ENCODE measurements at places on chromosomes 1 and 21.

GRCh38 chr1:6496365-6496721, 4.9 kb upstream of the PLEKHG5 start:
- no peak for DNase-seq

- peak; percentile 90 for DNase-seq
These were observed 36.1 kb downstream of the PEX14 start for GRCh38 chr1:10510520-10511493.

GRCh38 chr1:4219111-4219510, 319.0 kb upstream of the C1orf174 start:
- DNase-seq: no peak

DNA sequence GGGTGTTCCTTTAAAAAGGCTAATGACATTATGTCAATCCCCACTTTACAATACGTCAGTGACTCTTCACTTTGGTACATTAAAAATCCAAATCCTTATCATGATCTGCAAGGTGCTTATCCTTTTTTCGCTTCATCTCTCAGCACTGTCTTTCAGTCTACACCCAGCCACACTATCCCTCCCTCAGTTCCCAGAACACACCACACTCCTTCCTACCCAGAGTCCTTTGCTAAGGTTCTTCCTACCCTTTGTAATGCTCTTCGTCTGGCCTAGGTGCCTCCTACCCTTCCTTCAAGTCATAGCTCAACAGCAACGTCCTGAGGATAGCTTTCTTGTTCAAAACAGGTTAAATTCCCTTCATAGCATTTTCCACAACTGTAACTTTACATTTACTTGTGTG, 152.6 kb downstream of the RERE start:
- DNase-seq: no peak

DNA sequence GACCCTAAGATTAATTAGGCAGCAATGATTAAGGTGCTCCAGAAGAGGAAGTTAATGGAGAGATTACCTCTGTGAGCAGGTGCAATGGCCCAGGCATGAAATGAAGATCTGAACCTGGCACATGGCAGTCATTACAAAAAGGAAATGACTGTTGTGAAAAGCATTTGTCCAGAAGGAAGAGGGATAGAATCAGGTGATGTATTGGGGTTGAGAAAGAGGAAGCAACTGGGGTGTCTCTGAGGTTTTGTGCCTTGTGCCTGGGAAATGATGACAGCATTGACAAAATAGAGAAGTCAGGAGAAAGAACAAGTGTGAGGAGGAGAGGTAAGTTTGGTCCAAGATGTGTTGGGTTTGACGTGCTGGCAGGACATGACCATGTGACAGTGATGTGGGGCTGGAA, 5.6 kb downstream of the CRCT1 start:
- no peak for DNase-seq

DNA sequence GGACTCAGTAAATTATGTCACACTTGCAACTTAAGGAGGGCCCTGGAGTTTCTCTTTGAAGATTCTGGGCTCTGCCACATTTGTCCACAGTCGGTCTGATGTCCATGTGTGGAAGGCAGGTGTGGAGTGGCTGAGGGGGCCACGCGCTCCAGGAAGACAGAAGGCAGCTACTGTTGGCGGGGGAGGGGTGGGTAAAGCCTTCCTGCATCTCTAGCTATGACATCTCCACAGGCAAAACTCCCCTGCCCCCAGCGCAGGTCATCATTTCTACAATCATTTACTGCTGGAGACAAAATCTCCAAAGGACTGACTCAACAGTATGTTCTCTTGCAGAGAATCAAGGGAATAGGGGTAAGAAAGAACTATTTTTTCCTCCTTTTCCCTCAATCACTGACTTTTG, 11.4 kb upstream of the TSPEAR start:
- no peak for DNase-seq

- DNase-seq: no peak
These were observed 792.3 kb upstream of the ADAMTS5 start for GRCh38 chr21:27759091-27759659.

DNA sequence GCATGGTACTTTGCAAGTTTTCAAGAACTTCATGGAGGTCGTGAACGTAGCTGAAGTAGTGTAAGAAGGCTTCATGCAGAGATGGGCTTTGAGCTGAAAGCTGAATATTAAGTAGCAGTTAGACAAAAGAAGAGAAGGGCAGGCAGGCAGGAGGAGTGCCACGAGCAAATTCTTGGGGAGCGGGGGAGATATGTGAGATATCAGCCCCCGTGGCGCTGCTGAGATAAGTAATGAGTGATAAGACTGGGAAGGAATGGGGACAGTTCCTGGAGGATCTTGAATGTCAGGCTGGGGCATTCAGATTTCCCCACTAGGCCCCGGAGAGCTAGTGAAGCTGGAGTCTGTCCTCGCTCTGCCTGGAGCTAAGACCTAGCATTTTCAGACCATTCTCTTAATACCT, 27.9 kb upstream of the KIRREL1 start:
- no peak for DNase-seq

DNA sequence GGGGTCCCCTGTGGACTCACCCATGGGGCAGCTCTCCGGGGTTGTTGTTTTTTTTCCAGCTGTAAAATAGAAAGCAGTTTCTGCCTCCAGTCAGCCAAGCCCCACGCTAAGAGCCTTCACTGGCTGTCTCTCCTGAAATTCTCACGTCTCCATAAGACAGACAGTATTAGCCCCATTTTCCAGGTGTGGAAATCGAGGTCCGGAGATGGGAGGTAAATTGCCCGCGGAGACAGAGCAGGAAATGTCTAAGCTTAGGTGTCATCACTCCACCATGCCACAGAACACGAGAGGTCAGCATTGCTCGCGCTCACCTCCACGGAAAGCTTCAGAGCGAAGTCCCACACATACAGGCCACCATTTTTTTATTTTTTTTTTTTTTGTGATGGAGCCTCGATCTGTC, 44.6 kb downstream of the TNFRSF8 start:
- DNase-seq: no peak

DNA sequence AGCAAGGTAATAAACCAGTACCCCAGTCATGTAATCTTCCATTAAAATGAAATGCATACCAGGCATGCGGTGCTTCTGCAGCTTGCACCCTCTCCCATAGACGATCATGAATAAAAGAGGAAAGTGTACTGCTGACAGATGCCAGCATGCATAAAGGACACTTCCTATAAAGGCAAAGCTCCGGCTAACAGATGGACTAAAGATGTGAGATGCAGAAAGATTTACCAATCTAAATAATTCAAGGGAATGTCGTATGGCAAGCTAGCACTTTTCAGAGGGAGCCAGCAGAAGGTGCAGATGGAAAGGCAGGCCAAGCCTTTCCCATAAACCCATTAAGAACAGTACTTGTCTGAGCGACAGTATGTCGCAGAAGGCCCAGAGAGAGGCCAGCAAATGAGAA, 542.0 kb downstream of the NUF2 start:
- no peak for DNase-seq

- DNase-seq: no peak
These were observed 83.9 kb downstream of the NID1 start for GRCh38 chr1:235980976-235981375.

- DNase-seq: no peak
These were observed 23.7 kb downstream of the CAMK1G start for GRCh38 chr1:209607102-209607794.

- no peak for DNase-seq
These were observed 268.6 kb upstream of the RGS18 start for GRCh38 chr1:191889623-191890003.

GRCh38 chr21:30437010-30437565, 3.0 kb upstream of the KRTAP15-1 start:
- no peak for DNase-seq

DNA sequence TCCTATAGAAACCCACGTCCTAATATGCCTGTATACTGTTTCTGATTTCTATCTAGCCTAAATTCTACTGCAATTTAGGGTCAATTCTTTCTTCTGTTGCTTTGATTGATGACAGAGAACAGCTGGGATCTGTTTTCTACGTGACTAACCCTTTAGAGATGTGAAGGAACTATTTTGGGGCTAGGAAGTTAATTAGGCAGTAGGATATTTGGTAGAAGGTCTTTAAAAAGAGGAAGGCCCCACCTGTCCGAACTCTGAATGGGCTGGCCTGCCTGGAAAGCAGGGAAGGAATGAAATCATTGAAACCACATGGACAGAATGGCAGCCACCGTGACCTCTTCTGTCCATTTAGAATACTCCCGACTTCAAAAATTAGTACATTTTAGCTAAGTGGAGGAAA, 21.0 kb downstream of the EIF2D start:
- DNase-seq: no peak

DNA sequence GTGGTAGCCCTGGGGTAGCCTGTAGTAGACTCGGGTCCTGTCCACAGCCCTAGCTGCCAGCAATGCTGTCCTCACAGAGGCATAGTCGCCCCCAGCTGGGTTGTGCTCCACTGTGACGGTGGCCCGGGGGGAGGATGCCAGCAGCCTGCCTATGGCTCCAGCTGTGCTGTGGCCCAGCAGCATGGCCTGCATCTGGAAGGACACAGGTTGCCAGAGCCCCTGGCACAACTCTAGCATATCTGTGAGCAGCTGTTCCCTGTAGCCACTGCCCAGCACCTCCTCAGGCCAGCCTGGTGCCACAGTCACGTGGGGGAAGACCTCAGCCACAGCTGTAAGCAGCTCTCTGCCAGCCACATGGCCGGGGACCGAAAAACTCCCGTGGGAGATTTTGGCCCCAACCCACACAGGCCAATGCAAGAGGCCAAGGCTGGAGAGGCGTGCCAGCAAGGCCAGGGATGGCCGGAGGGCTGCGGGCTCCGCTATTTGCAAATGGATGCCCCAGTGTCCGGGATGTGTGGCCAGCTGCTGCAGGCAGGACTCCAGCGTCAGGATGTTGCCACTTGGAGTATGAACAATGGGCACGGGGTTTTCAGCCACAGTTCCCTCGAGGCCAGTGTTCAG, 13.9 kb downstream of the FAM151A start:
- DNase-seq: no peak

GRCh38 chr1:71262970-71263369, 182.1 kb upstream of the ZRANB2 start:
- no peak for DNase-seq

DNA sequence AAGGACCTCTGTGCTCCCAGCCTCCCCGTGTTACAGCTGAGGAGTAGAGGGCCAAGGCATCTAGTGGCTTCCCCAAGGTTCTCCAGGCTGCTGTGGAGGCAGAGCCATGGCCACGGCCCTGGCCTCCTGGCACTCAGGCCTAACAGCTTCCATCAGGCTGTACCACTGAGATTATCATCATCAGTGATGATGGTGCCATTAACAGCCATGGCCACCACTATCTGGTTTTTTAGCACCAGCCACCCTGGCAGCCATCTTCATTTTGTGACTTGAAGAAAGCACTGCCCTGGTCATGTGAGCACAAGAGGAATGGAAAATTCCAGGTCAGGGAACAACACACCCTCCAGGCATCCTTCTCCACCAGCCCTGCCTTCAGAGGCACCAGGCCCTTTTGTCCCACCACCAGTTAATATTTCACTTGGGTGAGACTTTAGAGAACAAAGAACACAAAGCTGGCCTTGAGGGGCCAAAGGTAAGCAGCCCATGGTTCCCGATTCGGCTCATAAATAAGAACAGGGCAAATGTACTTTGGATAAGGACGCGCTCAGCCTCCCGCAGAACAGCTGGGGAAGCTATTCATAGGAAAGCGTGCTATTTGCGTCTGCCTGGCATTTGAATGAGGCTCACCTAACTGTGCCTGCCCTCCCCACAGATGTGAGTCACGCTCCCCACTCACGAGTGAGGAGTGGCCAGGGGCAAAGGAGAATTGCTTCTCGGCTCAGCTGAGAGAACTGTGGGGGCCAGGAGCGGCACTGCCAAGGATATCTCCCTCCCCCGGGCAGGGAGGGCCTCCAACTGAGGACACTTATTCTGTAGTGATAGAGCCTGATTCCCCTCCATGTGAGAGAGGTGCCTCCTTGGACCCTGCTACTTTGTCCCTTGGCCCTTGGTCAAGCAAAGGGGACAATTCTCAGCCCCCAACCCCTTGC, 95.6 kb downstream of the CD58 start:
- no peak for DNase-seq

- DNase-seq: no peak
These were observed 21.8 kb upstream of the GRHL3 start for GRCh38 chr1:24297187-24297851.

DNA sequence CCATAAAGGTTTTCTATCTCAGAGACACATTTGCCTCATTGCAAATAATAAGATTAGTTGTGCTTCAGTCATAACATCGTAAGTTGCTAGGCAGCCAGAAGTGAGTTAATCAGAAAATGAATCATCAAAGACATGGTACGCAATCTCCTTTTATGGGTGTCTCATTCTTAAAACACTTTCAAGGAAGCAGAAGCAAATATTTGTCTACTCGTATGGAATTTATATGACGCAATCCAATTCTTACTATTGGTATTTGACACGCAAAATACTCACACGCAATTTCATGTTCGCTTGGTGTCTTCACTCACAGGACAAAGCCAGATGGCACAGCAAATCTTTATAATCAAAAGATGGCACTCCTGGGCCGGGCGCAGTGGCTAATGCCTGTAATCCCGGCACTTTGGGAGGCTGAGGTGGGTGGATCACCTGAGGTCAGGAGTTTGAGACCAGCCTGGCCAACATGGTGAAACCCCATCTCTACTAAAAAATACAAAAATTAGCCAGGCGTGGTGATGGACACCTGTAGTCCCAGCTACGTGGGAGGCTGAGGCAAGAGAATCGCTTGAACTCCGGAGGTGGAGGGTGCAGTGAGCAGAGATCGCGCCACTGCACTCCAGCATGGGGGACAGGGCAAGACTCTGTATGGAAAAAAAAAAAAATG, 56.4 kb downstream of the HLCS start:
- peak; percentile 91 for DNase-seq

DNA sequence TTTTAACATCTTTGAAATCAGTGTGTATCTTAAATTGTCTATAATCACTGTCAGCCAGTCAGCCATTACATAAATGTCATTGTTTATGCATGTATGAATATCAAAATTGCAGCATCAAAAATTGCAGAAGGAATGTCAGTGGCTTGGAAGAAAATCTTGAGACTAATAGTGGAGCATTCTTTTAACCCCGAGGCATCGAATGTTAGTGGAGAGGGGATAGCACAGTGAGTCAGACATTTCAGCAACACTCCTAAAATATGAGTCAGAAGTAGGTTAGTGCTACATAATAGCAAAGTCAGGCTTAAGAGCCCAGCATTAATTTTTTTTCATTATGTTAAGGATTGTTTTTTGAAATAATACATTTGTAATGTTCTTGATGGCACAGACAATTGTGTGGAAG, 45.5 kb downstream of the SNRPE start:
- peak; percentile 78 for DNase-seq

DNA sequence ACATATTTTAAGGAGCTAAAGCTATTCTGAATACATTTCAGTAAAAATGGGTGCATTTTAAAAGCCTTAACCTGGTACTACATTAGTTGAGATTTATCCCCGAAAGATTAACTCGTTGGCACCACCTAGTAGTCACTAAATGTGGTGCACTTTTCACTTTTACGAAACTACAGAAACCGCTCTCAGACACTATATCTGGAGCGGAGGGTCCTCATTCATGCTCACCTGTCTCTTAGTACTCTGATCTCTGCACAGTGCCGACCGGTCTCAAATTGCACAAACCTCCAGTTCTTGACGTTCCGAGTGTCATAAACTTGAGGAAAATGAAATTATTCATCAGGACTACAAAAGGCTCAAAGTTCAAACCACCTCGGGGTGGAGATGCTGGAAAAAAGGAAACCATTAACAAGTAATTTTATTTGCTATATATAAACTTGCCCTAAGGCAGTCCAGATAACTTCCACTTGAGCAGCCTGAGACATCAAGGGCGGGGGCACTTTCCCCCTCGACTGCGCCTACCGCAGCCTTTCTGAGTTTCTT, 722 bp downstream of the LZIC start:
- peak; percentile 17 for DNase-seq

All from Panc1 (cell line).